Suprapubic skin (tissue), 4 donors: ENCODE measurements at places on chromosomes 11 and 22.

DNA sequence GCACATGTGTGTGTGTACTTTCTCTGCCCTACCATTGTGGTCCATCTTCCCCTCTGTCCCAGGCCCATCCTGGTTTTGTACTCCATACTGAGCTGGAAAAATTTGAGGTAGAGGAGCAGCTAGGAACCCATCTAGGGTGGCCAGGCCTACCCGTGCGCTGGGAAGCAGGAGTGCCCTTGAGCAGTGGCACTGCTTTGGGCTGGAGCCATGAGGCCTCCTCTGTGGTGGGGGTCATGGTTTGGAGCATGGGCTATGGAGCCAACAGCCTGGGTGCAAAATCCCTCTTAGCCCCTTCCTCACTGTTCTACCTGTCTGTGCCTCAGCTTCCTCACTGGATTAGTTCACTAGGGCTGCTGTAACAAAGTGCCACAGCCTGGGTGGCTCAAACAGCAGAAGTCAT lies 21.9 kb upstream of the ALG8 start:
- DNase-seq = no peak

DNA sequence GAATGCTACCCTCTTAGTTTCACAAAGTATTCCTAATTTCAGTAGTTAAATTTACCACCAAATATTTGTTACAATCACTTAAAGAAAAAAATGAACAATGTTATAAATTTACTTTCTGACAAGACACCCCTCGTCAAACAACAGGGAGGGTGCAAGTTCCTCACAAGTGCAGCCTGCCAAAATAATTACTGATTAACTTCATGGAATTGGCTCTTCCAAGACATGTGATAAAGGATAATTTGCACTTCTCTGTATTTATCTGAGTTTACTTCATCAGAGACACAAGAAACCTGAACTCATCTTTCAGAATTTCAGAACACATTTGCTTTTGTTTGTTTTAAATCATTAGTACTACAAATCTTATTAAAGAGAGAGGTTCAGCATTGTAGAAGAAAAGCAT lies 66.5 kb downstream of the LARGE2 start:
- DNase-seq = no peak

- no peak for DNase-seq
Measured at GRCh38 chr11:93611836-93612677, 49.4 kb upstream of the CEP295 start.

DNA sequence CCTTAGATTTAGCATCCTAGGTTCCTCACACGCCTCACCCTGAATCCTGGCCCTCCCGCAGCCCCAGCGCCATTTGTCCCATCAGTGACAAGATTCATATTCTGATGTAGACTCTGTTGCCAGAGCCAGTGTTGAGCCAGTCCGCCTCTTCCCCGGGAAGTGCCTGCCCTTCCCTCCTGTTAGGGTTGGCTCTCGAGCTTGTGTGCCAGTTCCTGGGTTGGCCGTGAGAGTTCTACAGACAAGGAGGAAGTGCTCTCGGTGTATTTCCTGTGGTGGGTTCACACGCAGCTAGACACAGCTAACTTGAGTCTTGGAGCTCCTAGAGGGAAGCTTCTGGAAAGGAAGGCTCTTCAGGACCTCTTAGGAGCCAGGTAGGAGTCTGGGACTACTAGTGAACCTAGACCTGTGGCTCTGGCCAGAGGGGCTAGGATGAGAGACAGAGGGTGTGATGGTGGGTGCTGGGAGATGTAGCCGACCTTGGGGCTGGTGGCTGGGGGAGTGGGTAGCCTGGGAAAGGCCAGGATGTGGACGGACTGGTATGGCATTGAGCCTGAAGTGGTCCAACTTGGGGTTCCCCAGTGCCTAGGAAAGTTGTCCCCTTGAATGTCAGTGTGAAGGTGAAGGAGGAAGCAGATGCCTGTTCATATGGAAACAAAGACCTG lies at the start of gene IL18BP:
TSS of gene IL18BP (plus strand) at position 261 of the 662 bp plus-strand sequence. CDS start 1,076 bp downstream, outside the sequence.
- DNase-seq = peak; percentile 61

GRCh38 chr11:119889728-119890280 lies 160.8 kb upstream of the NECTIN1 start:
- no peak for DNase-seq

DNA sequence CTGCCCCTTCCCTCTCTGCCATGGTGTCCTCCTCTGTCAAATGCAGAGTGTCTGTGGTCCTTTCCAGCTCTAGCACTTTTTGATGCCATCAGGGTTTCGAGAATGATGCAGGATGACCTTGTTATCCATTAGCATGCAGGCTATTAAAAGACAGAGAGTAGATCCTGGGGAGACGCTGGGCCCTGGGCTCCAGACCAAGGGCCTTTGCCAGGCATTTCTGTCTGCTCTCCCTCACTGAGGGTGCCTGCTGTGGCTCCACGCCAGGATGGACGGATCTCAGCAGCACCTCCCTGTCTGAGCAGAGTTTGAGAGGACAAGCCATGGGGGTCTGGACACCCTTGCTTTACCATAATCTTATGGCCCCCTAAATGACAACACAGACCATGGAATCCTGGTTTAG lies 110.8 kb upstream of the CD82 start:
- DNase-seq = no peak

- DNase-seq = no peak
Measured at GRCh38 chr11:123273616-123274015, 78.6 kb upstream of the CLMP start.

GRCh38 chr11:7523416-7524210 lies 9.8 kb downstream of the PPFIBP2 start:
- no peak for DNase-seq

DNA sequence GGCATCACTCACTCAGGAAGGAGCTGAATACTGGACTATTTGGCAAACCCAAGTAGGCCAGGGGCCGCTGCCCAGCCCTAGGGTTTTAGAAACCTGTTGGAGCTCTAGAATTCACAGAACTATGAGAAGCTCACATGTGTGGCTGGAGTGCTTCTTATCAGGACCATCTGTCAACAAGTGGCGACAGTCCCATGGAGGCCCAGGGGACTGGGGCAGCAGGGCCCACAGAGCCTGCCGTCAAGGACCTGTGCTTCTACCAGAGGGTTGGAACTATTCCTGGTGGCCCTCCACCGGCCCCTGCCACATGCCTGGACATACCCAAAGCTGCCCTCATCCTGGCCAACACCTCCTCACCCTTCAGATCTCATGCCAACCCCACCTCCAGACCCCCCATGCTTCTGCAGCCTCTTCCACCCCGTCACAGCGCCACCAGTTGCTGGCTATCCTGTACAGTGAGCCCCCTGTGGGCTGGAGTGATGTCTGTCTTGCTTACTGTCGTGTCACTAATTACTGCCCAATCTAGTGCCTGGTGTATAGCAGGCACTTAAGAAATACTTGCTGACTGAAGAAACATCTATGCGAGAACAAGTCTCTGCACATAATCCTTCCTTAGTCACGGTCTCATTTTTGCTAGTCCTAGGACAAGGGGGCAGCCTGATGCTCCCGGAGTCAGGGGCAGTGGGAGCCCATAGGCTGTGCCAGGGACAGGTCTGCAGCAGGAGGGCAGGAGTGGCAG lies 27.2 kb upstream of the RASL10A start:
- peak; percentile 75 for DNase-seq

GRCh38 chr11:129249923-129250322 lies 57.8 kb upstream of the ARHGAP32 start:
- DNase-seq = no peak

DNA sequence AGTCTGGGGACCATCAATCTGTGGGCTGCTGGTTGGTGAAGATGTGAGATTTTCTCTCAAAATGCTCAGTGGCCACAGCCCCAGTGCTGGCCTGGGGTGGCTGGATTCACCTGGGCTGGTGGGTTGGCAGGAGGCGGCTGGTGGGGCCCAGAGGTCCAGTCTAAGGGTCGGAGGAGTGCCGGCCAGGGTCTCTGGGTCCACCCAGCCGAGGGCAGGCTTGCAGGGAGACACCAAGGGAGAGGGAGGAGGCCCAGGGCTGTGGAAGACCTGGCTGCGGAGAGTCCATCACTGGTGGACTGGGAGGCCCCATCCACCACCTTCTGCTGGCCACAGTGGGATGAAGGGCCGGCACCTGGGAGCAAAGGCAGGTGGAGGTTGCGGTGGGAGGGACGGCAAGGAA lies 582 bp upstream of the SHANK3 start:
- no peak for DNase-seq

DNA sequence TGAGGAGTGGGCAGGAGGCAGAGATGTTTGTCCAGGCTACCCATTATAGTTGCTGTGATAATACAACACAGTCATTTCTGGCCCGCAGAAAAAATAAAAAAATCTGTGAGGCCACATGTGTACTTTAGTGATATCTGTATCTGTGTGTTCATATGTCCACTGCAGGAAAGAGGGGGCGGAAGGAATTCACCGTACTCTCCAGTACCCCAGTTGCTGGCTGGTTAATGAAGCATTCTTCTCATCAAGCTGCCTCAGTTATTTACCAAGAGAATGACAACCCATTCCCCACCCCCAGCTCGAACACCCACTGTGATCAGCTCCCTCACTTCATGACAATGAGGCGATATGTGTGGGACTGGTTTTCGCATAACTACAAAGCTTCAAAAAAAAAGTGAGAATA lies 309.3 kb downstream of the SOX6 start:
- DNase-seq = no peak

DNA sequence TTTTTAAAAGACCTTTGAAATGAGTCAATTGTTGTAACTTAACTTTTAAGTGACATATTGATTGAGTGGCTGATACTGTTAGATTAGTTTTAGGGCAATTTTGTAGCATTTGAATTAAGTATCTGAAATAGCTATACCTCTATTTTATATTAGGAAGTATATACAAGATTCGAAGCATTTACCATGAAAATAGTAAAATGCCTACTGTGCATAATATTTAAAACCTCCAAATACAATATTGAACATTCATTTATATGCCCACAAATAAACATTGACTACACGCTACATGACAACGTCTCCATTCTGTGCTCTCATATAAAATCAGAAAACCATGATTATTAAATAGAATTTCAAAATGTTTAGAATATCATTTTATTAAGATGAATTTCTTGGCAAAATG lies 14.5 kb downstream of the SOX6 start:
- DNase-seq = no peak

GRCh38 chr11:5596607-5597201 lies at the start of gene TRIM6:
Gene TRIM6, plus strand, starts transcription at chr11:5596637. Its CDS starts 261 bp downstream, at chr11:5596898.
- DNase-seq = peak; percentile 71

GRCh38 chr11:12831471-12832202 lies 157.4 kb downstream of the TEAD1 start:
- no peak for DNase-seq

GRCh38 chr11:13831696-13832095 lies 130.8 kb upstream of the SPON1 start:
- no peak for DNase-seq

GRCh38 chr11:119752345-119752871 lies 23.4 kb upstream of the NECTIN1 start:
- no peak for DNase-seq

- DNase-seq = no peak
Measured at GRCh38 chr11:105618343-105618955, 8.6 kb downstream of the GRIA4 start.

DNA sequence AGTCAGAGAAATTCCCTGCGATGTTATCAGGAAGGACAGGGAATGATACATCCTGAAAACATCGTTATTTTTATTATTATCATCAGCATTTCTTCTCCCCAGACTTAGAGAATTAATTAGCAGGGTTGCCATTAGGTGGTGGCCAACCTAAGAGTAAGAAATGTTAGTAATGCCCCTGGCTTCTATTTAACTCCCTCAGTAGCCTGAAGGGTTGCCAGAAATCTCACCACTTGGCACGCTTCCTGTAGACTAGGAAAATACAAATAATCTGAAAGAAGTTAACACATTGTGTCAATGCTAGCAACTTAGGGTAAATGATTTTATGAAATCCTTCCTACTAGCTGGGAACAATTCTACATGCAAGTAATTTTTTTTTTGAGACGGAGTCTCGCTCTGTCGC lies 45.5 kb downstream of the ENDOD1 start:
- DNase-seq = no peak

- DNase-seq = no peak
Measured at GRCh38 chr11:123186286-123186685, 8.8 kb downstream of the CLMP start.

DNA sequence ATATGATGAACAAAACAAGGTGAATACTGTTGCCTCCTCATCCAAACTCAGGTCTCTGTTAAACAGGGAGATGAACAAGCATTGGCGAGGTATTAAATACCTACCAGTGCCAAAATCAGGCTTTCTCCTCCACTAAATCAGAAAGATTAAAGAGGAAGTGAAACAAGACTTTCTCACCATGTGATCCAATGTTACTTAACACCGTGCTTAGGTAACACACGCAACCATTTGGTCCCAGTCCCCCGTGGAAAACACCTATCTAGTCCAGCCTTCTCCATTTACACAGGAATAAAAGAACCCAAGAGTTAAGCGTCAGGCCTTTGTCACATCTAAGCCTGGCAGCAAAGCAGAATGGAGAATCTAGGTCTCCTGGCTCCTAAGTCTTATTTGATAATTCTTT lies 34.5 kb downstream of the TENM4 start:
- no peak for DNase-seq

- peak; percentile 74 for DNase-seq
Measured at GRCh38 chr22:47200273-47201051, 438.0 kb downstream of the TBC1D22A start.

DNA sequence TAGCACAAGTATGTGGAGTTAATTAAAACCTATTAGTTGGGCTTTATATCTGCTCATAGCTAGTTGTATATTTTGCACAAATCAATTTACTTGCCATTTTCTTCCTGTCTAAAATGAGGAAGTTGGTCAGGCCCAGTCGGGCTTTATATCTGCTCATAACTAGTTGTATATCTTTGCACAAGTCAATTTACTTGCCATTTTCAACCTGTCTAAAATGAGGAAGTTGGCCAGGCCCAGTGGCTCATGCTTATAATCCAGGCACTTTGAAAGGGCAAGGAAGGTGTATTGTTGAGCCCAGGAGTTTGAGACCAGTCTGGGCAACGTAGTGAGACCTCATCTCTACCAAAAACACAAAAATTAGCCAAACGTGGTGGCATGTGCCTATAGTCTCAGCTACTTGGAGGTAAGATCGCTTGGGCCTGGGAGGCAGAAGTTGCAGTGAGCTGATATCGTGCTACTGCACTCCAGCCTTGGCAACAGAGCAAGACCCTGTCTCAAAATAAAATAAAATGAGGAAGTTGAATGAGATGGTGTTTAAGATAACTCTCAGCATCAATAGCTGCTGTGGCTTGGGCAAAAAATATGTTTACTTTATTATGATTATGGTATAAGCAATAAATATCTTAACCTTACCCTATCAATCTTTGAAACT lies 1558.6 kb upstream of the RAG2 start:
- DNase-seq = no peak

DNA sequence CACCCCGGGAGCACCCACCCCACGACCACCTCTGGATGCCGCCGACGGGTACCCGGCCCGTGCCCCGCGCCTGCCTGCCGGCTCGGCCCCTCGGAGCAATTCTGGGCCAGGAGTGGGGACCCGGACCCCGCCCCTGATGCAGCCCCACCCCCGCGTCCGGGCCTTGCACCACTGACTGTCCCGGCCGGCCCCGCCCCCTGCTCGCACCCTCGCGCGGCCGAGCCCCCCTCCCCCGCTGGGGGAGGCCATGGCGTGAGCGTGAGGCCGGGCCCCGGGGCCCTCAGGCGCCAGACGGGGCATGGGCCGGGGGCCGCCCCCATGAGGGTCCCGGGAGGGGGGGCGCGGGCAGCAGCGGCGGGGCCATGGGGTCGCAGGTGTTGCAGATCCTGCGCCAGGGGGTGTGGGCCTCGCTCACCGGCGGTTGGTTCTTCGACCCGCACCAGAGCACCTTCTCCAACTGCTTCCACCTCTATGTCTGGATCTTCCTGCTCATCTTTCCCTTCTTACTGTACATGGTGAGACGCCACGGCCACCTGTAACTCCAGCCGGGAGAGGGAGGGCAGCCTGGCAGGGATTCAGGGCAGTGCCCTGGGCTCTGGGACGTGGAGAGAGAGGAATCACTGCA lies 486 bp downstream of the PCNX3 start:
- no peak for DNase-seq
